ENCODE measurements at places on chromosomes 5 and 9.

DNA sequence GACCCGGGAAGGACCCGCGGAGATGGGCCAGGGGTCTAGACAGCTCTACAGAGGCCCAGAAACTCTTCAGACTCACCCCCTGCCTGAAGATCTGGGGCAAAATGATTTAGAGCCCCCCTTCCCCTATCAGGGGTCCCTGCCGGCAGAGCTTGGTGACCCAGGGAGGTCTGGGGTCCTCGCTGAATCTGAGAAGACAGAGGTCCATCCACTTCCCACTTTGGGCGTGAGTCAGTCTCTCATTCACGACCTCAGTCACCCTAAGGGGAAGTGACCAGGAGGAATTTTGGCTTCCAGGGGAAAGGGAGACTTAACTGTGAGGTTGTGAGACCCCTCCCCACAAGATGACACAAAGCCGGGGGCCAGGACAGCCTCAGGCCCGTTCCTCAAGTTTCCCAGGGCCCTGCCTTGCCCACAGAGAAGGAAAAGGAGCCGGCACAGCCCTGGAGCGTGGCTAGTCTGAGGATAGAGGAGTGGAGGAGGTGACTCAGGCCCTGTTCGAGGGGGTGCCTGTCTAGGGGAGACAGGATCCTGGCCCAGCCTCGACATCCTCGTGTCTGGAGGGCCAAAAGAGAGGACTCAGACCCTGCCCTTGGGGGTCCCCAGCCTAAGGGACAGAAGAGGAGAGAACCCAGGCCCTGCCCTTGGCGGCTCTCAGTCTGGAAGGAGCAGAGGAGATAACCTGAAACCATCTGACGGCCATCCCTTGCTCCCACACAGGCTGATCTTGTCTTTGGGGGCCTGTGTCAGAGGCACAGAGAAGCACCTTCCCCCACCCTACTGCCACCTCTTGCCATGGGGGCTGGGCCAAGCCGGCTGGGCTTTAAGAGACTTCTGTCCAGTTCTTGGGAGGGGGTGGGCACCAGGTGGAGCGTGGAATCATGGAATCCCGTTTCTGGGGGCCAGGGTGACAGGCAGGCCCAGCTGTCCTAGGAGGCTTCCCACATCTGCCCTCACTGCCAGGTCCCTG lies 889 bp downstream of the PDLIM4 start:
- DNase-seq, result no peak

DNA sequence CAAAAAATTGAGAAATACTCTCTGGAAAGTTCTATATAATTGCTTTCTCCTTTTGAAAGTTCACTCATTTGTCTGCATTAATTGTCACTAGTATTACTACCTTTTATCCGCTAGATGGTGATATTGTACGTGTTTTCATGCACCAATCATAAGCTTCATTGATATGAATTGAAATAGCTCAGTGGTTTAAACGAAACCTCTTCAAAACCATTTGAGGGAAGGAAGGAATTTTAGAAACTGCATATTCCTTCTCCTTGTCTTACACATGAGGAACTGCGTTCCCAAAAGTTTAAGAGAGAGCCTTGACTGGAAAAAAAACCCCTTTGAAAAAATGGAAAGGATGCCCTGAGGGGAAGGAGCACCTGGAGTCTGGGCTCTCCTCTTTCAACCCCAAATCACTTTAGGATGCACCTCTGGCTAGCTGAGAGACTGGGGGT lies 98.6 kb downstream of the YTHDC2 start:
- DNase-seq, result peak; percentile 19

- no peak for DNase-seq
Observed at GRCh38 chr5:110665184-110665726, 61.2 kb downstream of the TMEM232 start.

- no peak for DNase-seq
Observed at GRCh38 chr9:136858844-136859757, 7.0 kb downstream of the MAMDC4 start.

DNA sequence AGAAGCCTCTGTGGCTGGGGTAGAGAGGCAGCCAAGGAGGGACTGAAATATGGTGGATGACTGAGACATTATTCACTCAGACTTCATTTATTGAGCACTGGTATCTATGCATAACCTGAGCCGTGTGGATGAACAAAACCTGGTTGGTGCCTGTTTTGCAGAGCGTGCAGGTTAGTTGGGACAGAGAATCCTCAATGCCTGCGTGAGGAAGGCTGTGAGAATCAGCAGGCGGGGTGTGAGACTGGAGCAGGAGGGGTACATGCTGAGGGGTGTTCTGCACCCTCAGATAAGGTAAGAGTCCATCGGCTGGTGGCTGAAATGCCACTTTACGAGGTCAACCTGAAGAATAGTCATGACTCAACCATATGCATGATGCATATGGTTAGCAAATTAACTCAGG lies 271.6 kb downstream of the MED10 start:
- DNase-seq, result no peak

DNA sequence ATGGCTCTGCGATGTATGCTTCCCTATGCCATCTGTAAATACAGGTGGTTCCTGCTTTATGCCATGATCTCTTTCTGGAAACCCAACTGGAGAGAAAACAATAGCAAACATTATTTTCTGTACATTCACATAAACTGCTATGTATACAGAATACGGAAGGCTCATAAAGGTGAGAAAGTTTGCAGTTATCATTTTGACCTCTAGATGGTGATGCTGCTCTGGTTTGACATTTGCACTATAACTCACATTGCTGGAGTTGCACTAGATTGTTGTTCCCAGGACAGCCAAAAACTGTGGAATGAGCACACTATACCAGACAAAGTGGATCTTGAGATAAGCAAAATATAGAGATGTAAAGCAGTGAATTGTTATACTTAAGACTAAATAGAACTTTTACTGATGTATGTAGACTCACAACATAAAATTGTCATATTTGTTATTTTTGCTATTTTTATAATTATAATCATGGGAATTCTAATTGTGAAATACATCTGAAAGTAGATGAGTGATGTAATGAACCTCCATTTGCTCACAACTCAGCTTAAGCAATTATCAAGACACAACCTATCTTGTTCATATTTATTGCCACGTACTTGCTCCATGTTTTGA lies 246.5 kb downstream of the PTPRD start:
- DNase-seq, result peak; percentile 45

DNA sequence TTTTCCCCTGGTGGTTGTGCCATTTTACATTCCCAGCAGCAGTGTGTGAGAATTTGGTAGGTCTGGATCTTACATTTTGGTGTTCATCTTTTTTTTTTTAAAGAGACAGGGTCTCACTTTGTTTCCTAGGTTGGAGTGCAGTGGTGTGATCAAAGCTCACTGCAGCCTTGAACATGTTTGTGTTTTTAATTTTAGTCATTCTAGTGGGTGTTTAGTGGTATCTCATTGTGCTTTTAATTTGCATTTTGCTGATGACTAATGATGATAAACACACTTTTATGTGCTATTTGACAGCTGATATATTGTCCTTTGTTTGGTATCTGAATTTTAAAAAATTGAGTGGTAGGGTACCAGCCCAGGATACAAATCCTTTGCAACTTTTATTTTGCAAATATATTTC lies 53.4 kb upstream of the POMT1 start:
- DNase-seq, result no peak

DNA sequence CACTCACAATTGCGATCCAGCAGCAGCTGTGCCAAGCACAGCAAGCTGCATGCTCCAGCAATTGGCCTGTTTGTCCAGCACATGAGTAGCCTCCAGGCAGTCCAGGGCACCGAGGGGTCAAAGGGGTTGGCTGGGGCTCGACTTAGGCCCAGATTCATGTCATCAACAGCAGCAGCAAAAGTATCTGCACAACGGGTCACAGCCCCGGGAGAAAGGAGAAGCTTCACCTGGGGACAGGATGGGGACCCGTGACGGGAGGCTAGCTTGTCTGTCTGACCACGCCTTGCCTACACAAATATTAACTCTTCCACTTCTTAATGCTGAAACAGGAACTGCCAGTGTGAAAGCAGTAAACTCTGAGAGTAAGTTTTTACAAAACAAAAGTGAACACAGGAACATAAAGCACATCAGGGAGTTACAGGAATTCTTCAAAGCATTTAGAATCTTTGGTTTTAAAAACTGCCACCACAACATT lies 191.2 kb downstream of the PIK3R1 start:
- peak; percentile 31 for DNase-seq

- no peak for DNase-seq
Observed at GRCh38 chr5:20469792-20470191, 481.8 kb upstream of the CDH18 start.

- peak; percentile 30 for DNase-seq
Observed at GRCh38 chr9:112711050-112711689, 6.7 kb downstream of the INIP start.

- no peak for DNase-seq
Observed at GRCh38 chr5:22650511-22650910, 202.6 kb downstream of the CDH12 start.

- no peak for DNase-seq
Observed at GRCh38 chr5:172602783-172603231, 38.3 kb upstream of the NEURL1B start.

GRCh38 chr5:8729437-8729836 lies 816.4 kb downstream of the SEMA5A start:
- DNase-seq, result no peak

DNA sequence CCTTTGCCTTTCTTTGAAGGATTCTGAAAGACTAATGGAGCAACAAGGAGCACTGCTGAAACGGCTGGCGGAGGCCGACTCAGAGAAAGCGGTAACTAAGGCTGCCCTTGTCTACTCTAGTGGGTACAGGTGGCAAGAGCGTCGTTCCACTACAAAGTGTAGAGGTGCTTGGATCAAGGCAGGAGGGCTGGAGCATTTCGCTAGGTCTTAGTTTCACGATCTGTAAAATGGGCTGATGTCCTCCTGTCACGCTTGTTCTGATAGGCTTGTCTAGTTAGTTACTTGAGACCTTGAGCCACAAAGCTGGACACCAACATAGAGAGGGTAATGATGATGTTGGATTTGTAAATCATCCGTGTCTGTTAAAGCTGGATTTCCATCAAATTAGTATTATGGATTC lies 23.0 kb upstream of the GLE1 start:
- DNase-seq, result no peak

DNA sequence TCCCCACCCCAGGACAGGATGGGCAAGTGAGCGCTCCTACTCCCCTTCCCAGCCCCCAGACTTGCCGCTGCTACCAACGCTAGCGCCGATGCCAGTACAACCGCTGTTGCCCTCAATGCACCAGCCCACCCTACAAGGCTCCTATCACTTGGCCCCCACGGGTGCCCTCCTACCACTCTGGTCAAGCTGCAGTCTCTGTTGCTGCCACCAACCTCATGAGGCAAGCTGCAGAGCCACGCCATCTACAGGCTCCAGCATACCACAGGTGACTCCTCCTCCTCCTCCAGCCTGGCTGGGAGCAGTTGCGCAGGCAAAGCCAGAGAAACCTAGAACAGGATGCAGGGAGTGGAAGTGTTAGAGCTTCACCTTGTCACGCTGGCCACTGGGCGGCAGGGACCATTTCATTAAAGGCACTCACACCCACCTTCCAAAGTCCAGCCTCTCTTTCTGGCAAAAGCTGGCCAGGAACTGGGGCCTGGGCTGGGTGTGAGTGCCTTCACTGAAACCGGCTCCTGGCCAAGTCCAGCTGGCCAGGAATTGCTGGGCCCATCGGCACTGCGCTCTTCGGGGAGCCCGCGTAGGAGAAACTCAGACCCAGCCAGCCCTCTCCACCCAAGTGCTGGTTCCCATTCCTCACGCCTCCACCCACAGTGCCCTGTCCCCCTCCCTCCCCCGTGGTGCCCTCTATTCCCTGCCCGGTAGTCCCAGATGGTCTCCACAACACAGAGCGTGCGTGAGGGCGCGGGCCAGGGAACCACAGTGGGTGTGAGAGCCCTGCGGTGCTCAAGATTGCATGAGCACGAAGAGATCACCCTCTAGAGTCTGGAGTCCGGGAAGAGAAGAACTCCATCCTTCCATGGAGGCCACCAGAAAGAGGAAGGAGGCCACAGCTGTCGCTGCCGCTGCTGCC lies 1.6 kb upstream of the PCAT7 start:
- peak; percentile 50 for DNase-seq

GRCh38 chr9:4686112-4686511 lies 6.7 kb downstream of the CDC37L1 start:
- DNase-seq, result no peak

- no peak for DNase-seq
Observed at GRCh38 chr9:90848866-90849265, 47.2 kb downstream of the SYK start.

- no peak for DNase-seq
Observed at GRCh38 chr5:35067985-35068384, 20.2 kb upstream of the AGXT2 start.

DNA sequence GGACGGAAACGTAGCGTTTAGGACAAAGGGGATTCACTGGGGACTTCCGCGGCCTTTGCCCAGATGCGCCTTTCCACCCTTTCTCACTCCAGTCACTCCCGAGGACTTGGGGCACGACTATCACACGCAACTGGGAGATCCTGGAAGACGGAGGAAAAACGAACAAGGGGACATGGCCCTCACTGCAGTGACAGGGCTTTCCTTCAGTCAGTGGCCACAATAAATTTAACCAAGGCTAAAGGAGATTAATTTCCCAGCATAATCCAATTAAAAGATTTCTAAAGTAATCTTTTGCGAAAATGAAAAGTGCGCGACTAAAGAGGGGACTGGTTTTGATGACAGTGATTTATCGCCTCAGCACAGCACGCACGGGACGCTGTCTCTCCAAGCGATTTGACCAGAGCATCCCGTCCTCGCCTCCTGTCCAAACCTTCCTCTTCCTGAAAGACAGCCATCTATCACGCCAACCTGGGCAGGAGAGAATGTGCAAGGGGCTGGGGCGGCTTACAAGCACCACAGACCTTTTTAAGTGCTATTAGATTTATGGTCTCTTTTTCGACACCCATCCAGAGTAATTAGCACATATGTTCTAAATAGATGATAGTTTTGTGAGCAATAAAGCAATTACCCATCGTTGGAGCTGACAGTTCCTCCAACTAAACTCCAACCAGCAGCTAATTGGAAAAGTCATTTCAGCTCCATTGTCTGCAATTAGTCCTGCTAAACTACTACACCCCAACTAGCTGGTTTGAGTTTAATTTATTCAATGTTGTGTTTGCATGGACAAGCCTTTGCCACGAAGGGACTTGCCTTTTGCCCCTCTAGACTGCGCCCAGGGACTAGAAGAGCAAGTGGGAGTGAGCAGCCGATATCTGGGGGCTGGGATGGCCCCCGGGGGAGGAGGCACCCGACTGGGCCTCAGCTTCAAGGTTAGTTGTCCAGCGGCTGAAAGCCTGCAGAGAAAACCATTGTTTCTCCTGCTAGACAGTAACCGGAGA lies 7.4 kb downstream of the NR2F1-AS1 start:
- DNase-seq, result no peak

DNA sequence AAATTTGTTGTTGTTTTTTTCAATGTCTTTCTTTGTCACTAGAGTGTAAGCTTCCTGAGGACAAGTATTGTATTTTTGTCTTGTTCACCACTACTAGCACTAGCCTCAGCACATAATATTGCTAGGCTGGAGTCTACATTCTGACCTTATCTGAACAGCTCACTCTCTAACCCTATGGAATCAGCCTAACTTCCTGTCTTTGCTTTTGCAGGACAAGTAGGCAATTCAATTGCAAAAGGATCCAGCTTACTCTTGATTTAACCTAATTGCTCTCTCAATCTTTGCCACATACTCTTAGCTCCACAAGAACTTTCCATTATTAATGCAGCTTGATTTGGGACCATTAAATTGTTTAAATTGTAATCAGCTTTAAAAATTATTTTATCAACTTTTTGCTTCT lies 308.5 kb downstream of the MAN2A1 start:
- no peak for DNase-seq

All from NCI-H510A treated with DMSO at 0.1 percent for 48 hours (cell line).